ENCODE measurements at places on chromosomes 12 and 14.

DNA sequence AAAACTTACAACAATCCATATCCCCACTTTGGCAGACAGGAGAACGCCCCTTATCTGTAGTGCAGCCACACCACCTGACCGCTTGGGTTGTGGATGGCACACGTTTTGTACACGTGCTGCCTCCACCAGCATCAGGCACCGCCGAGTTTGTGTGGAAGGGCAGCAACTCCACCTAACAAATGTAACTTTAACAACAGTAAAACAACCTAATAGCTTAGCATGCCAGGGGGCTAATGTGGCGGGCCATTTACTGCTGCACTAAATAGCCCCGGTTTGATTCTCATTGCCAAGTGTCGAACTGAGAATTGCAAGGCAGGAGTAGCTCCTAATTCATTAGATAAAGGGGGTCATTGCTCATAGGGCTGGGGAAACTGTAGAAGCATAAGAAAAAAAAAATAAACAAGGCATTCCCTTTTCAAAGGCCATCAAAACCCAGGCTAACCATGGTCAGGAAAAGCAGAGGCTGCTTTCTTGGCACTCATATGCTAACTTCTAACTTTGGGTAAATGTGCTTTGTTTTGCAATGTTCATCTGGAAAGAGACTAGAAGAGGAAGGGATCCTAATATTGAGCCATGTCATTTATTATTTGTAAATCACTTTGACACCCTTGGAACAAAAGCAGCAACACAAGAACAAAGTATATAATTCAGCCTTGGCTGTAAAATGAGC, 279.7 kb upstream of the SOX5 start:
- DNase-seq: no peak

- no peak for DNase-seq
Measured at GRCh38 chr12:10369557-10370415, 20.1 kb downstream of the KLRK1 start.

- DNase-seq: no peak
Measured at GRCh38 chr12:124211753-124212152, 83.1 kb upstream of the RFLNA start.

- DNase-seq: no peak
Measured at GRCh38 chr12:62730649-62731048, 204.3 kb downstream of the PPM1H start.

DNA sequence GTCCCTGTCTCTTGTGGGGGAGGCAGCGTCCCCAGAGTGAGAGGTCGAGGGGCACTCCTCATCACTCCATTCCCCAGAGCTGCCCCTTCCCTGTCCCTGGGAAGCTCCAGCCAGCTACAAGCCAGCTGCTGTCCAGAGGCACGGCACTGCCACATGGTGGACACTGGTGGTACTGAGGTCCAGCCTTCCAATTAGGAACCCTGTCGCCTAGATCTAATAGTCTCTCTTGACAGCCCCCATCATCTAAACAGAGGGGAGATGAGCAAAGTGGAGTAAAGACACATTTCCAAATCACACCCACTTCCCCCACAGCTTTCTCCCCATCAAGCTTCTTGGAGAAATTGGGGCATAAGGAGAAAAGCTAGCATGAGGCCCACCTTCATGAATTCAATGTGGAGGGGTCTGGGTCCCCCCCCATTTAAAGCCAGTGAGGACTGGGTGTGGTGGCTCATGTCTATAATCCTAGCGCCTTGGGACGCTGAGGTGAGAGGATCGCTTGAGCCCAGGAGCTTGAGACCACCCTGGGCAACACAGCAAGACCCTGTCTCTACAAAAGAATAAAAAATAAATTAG, 2.1 kb upstream of the INHBE start:
- peak; percentile 77 for DNase-seq

- no peak for DNase-seq
Measured at GRCh38 chr12:1069846-1070245, 78.8 kb downstream of the ERC1 start.

GRCh38 chr14:83838226-83838625, 1691.7 kb upstream of the FLRT2 start:
- no peak for DNase-seq

- DNase-seq: no peak
Measured at GRCh38 chr12:104873374-104873773, 84.7 kb downstream of the SLC41A2 start.

DNA sequence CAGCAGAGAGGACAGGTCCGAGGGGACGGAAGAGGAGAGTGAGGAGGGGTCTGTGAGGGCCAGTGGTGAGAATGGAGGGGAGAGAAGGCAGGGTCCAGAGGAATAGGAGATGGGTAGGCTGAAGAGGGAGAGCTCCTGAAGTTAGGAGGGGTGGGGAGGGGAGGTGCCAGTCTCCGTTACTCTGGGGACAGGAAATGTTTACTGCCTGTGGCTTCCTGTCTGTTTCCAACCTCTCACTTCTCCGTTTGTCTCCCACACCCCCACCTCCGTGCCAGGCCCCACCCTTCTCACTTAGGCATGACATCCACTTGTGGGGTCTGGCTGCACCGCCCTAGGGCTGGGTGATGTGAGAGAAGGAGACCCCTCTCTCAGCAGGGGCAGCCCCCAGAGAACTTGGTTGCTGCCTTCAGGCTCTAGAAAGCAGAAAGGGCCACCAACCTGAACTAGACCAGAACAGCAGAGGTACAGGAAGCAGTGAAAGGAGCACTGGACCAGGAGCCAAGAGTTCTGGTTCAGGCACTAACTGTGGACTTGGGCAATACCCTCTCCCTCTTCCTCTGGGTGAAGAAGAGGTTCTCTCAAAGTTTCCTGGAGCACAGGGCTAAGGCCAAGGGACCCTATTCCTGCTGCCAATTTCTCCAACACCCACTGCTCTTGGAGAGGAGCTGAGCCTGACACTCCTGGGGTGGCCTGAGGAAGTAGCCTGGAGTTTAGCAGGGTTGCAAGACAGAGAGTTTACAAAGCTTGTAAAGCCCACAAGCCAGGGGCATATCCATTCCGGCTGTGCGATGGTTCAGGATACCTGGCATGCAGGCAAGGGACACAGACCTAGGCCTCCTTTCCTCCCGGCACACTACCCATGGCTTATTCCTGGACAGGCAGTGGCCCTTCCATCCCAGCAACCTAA, 5.5 kb downstream of the ITGA5 start:
- no peak for DNase-seq

DNA sequence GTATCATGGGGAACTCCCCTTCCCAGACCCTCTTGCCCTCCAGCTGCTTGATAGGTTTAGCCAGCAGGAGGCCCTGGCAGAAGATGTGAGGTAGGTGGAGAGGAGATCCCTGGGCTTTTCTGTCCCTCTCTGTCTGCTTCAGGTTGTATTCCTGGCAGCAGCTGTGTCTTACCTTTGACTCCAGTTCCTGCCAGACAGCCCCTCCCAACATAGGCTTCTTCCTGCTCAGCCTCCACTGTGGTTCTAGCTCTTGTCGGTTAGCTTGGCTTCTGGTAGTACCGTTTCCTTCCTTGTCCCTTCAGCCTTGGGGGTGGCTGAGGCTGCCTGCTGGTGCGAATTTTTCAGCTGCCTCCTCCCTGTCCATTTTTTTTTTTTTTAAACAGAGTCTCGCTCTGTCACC, 215.7 kb upstream of the CRY1 start:
- no peak for DNase-seq

DNA sequence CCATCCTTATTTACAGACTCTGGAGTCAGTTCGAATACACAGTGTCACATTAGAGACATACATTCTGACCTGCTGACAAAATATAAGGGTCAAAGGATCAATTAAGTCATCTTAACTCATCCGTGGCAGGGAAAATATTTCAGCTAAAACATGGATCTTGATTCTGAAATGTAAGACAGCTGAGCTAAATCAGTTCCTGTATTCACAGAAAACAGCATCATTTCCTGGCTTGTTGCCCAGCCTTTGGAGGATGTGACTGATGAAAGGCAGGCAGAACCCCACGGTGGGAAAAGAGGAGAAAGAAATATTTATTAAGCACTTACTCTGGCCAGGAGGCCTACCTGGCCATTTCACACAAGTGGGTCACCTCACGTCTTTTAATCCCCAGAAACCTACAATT, 101.9 kb downstream of the GAS2L3 start:
- DNase-seq: no peak

- DNase-seq: peak; percentile 69
Measured at GRCh38 chr14:20697273-20698017, 8.9 kb downstream of the ANG start.

DNA sequence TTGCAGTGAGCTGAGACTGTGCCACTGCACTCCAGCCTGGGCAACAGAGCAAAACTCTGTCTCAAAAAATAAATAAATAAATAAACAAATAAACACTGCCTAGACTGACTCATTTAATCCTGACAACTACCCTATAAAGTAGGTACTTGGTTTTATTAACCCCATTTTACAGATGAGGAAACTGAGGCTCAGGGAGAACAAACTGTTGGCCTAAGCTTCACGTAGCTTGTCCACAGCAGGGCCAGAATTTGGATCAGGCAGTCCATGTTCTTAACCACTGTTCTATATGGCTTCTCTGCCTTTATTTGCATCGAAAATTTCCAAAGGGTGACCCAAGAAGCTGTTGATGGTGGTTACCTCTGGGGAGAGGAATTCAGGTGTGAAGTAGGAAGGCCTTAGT, 5.7 kb upstream of the POP5 start:
- no peak for DNase-seq

GRCh38 chr14:52253503-52253902, 14.0 kb upstream of the PTGDR start:
- DNase-seq: no peak

GRCh38 chr14:51023964-51024363, 70.9 kb downstream of the TRIM9 start:
- no peak for DNase-seq

DNA sequence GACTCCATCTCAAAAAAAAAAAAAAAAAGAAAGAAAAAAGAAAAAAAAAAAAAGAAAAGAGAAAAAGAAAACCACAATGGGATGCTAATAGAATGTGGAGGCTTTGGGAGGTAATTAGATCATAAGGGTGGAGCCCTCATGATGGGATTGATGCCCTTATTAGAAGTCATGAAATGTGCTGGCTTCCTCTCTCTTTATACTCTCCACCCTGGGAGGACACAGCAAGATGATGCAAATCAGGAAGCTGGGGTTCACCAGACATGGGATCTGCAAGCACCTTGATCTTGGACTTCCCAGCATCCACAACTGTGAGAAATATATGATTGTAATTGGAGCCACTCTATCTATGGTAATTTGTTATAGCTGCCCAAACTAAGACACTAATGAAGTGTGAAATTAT, 13.4 kb upstream of the DRAM1 start:
- no peak for DNase-seq

DNA sequence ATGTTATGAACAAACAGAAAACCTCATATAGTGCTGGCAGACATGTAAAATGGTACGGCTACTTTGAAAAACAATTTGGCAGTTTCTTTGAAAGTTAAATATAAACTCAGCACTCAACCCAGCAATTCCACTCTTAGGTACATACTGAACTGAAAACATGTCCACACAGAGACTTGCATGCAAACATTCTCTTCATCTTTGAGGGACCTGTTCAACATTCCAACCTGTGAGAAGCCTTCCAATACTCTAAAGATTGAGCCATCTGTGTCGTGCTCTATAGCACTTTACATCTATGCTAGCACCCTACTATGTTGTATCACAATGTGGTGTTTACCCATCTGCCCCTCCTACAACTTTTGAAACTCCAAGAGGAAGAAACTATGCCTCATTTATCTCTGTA, 79.3 kb downstream of the DNAI7 start:
- no peak for DNase-seq

DNA sequence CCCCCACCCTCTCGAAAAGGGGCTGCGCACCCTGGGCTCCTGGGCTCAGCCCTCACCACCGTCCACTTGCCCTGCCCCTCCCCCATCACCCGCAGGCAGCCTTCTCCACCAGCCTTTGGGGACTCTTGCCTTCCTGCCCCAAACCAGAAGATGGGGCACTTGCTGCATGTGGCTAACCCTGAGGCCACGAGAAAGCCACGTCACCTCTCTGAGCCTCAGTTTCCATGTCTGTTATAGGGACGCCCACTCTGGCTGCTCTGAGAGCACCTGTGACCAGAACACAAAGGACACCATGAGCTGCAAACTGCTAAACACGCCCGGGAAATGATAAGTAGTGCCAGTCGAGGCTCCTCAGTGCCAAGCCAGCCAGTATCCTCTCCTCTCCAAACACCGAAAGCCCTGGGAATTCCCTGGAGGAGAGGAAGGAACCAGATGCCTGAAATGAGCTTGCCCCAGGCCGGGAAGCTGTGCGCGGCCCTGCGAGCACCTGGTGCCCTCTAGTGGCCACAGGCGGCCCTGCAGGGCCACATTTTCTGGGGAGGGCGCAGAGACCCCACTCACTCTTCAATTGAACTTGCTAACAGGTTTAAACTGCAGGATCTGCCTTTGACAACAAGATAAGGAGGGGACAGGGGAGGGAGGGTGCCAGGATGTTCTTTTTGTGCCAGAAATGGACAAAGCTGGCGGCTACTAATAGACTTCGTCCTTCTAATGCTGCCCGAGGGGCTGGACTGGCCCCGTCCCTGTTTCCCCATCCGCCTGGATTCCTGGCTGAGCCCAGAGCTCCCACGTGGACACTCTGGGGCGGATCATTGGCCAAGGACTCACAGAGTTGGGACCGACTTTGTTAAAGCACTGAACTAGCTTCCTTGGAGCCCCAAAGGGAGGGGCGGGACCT, 10.2 kb upstream of the SERPINA9 start:
- peak; percentile 85 for DNase-seq

DNA sequence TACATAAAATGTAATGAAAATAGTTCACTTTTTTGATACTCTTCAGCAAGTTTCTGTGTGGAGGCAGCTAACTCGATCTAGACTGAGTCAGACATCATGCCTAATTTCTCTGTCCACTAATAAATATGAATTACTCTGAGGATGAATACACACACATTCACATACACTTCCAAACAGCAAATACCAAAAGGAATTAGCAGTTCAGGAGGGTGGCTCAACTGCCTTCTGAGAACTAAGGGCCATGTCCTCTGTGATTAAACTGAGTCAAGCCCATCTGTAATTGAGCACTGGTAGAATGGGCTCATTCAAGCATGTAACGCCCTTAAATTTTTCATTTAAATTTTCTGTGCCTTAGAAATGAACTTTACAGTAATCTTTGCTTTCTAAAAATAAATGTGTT, 242.5 kb downstream of the AKAP6 start:
- no peak for DNase-seq

- no peak for DNase-seq
Measured at GRCh38 chr14:95329941-95330340, 10.2 kb upstream of the CLMN start.

DNA sequence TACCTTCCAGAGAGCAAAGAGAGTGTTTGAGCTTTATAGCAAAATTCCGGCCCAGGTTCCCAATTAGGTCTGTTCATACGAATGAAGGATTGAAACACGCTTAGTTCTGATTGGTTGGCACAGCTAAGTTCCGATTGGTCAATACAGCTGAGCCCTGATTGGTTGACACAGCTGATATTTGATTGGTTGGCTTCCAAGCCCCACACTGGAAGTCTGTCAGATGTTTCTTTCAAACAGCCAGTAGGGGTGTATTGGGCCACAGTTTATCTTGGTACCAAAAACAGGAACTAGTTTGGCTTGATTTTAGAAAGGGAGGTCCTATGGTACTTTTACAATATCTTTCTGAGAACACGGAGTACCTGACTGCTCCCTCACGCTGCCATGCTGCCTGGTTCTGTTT, 93.4 kb downstream of the CAND1 start:
- no peak for DNase-seq

GRCh38 chr12:57834086-57834876, 12.2 kb downstream of the CTDSP2 start:
- no peak for DNase-seq

- no peak for DNase-seq
Measured at GRCh38 chr12:30067146-30067545, 283.4 kb upstream of the TMTC1 start.

Data from HEK293T (cell line).